ENCODE measurements at places on chromosomes 4 and X.
A peak's percentile ranks its signal among the peaks of the same experiment; 100 is the strongest.

GRCh38 chr4:25635501-25635900, 20.1 kb upstream of the SLC34A2 start:
- no peak for DNase-seq

GRCh38 chrX:7088968-7089615, 58.4 kb upstream of the STS start:
- DNase-seq = peak; percentile 9

- DNase-seq = no peak
Measured at GRCh38 chr4:157514711-157515110, 294.2 kb downstream of the GRIA2 start.

- no peak for DNase-seq
Measured at GRCh38 chrX:44723426-44723825, 120.4 kb upstream of the DUSP21 start.

DNA sequence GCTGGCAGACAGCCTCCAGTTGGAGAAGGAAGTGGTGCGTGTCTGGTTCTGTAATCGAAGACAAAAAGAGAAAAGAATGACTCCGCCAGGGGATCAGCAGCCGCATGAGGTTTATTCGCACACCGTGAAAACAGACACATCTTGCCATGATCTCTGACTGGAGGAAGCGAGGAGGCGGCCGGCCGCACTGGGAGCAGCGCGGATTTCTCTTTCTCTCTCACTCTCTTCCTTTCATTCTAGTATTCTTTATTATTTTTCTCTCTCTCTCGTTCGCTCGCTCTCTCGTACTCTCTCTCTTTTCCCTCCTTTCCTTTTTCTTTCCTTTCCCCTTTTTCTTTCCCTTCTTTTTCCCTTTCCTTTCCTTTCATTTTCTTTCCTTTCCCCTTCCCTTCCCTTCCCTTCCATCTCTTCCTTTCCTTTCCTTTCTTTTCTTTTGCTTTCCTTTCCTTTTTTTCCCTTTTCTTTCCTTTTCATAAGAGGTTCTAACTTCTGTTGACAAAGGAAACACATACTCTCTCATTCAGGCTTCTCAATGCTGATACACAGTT, 1.2 kb downstream of the POU3F4 start:
- no peak for DNase-seq

DNA sequence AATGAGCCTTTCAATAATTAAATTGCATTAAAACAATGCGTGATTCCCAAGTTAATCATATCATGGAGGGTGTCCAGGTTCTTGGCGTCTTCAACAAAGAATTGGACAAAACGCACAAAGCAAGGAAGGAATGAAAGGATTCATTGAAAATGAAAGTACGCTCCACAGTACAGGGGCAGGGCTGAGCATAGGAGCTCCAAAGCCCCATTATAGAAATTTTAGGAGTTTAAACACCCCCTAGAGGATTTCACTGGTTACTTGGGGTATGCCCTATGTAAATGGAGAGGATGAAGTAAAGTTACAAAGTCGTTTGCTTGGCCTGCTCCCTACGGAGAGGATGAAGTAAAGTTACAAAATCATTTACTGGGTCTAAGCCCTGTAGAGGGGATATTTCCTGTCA, 1910.4 kb downstream of the C4orf33 start:
- no peak for DNase-seq

DNA sequence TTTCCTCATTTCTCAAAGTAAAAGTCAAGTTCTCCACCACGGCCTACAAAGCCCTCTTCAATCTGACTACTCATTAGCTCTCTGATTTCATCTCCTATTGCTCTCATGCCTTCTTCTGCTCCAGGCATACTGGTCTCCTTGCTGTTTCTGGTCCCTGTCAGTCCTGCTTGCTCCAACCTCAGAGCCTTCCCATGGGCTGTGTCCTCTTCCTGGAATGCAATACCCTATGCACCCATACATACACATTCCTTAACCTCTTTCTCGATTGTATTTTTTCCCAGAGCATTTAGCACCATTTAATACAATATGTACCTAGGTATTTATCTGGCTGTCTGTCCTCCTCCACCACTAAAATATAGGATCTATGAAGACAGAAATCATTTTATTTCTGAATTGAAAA, 385.2 kb downstream of the GASK1B start:
- DNase-seq = no peak

DNA sequence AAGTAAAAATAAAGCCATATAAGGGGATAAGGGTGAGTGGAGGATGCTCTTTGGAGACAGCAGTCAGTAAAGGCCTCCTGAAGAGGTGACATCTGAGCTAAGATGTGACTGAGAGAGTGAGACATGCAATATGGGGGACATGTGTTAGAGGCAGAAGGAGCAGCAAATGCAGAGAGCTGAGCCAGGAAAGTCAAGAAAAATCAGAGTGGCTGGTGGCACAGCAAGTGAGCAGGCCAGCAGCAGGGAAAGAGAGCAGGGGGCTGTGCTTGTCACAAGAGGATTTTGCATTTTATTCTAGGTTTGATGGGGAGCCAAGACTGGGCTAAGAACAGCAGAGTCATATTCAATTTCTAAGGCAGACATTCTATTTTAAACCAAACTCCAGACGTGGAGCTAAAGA, 394.5 kb downstream of the KCNIP4 start:
- DNase-seq = no peak

DNA sequence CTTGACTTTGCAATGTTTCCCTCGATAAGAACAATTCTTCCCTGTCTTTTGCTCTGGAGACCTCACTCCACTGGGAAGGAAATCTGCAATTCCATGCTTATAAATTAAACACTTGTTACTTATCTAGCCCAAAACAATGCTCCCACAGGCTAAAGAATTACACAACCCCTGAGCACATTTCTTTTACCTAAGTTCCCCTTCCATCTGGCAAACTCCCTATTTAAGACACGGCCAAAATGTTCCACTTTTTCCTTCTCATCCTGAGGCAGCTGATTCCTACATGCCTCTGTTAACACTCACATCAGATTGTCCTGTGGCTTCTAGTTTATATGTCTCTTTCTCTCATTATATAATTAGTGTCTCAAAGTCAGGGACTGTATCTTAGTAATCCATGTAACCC, 211.7 kb downstream of the COX18 start:
- DNase-seq = no peak

DNA sequence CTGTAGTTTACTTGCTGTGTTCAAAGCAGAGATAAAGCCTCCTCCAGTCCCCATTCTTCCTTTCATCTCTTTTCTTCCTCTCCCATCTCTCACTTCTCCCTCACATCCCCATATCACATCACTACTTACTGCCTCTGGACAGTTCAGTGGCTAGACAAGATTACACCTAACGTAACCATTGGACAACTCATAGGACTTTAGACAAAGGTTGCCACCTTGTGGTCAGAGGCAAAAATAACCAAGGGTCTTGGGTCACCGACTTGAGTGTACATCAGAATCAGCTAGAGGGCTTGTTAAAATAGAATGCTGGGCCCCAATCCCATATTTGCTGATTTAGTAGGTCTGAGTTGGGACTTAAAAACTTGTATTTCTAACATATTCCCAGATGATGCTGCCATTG, 109.3 kb upstream of the DGKK start:
- peak; percentile 15 for DNase-seq

GRCh38 chr4:152187693-152188092, 348.2 kb downstream of the FBXW7 start:
- DNase-seq = no peak
